ENCODE measurements at places on chromosomes 13 and 19.

DNA sequence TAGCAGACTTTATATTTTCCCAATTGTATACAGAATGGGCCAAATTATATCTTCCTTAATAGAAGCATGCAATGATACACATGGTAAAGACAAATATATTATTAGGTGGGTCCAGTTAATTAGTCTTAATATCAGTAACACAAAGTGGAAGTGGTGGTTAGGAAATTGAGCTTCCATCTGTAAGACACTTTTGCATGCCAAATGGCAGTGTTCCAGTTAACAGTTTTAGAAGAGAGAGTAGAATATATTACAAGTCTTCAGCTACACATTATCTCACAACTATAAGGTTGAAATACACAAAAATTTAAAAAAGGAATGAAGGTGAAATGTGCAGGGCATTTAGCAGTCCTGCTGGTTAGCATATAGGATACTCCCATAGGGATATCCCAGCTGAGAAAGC lies 536.5 kb downstream of the PCDH9 start:
- no peak for DNase-seq

DNA sequence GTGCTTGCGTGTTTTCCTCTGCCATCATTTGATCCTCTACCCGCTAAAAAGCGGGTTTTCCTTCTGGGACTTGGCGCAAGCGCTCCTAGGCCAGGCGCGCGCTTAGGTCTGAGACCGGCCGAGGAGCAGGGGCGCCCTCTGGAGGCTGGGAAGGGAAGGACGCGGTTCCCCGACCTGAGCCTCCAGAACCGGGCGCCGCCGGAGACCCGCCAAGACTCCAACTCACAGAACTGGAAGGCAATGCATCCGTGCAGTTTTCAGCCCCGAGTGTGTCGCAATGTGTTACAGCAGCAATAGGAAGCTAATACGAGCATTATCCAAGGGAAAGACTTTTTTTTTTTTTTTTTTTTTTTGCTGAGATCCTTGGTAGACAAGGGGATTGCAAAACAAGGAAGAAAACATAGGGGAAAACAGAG lies 190.9 kb downstream of the COL4A1 start:
- peak; percentile 61 for DNase-seq

- no peak for DNase-seq
Measured at GRCh38 chr19:12450844-12451243, 10.0 kb upstream of the ZNF443 start.

DNA sequence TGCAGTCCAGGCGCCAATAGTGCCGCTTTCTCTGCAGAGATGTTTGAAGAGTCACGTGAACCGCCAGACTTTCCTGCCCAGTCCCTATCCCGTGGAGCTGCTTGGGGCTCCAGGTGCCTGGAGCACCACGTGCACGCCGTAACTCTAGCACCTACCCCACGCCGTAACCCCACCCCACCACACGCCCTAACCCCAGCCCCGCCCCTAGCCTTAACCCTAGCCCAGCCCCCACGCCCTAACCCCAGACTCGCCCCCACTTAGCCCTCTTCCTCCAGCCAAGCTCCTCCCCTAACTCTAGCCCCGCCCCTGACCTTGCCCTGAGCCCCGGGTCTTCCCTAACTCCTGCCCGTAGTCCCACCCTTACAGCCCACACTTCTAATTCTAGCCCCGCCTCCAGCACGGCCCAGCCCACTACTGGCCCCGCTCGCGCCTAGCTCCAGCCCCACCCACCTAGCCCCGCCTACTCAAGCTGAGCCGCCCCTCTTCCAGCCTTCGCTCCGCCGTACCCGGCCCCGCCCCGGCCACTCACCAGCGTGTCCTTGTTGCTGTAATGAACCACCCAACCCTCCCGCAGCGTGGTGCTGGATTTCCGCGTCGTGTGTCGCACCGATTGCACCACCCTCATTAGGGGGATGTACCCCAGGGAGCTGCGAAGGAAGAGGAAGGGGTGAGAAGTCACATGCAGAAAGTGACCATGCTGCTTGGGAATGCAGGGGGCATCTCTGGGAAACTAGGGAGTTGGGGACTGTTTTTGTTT lies 19.5 kb downstream of the PRKD2 start:
- DNase-seq, result peak; percentile 96

- DNase-seq, result no peak
Measured at GRCh38 chr19:51530616-51531015, 854 bp downstream of the SIGLEC6 start.

DNA sequence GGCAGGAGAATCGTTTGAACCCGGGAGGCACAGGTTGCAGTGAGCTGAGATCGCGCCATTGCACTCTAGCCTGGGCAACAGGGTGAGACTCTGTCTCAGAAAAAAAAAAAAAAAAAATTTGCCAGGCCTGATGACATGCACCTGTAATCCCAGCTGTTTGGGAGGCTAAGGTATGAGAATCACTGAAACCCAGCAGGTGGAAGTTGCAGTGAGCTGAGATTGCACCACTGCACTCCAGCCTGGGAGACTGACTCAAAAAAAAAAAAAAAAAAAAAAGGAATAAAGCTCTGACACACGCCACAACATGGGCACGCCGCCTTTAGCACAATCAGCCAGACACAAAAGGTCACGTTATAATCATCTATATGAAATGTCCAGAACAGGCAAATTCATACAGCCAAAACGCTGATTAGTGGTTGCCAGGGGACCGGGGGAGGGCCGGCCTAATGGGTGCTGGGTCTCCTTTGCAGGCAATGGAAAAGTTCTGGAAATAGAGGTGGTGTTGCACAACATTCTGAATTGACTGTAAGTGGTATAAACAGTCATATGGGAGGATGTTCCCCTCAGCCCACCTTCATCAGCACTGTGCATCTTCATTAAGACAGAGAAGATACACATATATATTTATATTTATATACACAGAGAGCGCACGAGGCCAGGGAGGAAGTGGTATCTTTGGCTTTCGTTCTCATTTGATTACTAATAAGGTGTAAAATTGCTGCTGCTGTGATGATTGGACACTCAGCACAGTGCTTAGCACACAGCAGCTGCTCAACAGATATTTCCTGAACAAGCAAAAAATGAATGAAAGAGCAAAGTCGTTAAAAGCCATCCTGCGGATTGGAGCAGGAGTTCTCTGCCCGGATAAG lies 3.8 kb downstream of the HSPBP1 start:
- no peak for DNase-seq

DNA sequence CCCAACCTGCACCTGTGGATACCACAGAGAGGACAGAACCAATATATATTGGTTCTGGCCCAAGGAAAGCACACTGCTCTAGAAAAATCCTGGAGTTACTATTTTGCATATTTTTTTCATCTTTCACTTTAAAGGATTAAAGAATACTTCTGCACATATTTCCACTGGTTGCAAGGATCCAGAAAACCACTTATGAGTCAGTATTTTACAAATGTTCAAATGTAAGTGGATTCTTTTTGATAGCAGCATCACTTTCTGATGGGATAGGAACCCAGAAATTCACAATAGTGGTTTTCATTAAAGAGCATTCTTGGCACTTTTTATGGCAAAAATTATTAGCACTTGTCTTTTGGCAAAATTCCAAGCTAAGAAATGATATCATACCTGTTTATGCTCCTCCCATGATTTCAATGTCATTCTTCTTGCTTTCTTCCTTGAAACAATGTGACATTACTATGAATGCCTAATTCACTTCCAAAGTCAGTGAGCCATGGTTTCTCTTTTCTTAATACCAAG lies 38.2 kb downstream of the MZT1 start:
- DNase-seq, result no peak

GRCh38 chr13:97548138-97548537 lies 114.2 kb downstream of the RAP2A start:
- no peak for DNase-seq

- DNase-seq, result no peak
Measured at GRCh38 chr19:30861919-30862318, 487.3 kb downstream of the TSHZ3 start.

- no peak for DNase-seq
Measured at GRCh38 chr19:10991076-10991475, 30.2 kb downstream of the SMARCA4 start.

DNA sequence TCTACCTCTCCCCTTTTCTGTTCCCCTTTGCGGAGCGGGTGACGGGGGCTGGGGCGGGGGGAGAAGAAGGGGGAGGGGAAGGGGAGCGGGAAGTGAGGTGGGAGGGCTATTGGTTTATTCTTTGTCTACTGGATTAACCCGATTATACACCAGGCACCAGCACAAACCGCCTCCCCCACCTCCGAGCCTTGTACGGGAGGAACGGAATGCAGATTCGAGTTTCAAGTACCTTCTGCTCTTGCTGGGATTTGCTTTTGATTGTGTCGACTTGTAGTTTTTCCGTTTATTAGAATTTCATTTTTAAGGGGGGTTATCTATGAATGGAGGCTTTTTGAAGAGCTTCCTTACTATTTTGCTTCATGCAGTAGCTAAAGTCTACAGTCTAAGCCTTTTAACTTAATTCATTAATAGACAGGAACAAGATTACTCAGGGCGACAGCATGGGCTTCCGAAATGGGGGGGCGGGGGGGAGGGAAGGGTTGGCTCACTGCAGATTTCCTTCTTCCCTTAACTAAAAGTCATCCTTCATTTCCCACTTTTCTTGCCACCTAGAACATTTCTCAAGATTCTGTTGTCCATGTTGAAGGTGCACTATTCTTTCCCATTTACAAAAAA lies 937 bp upstream of the SPRY2 start:
- DNase-seq, result no peak

GRCh38 chr19:5547881-5548280 lies 19.9 kb downstream of the TINCR start:
- peak; percentile 73 for DNase-seq

GRCh38 chr19:18156841-18157464 lies 4.0 kb downstream of the PIK3R2 start:
- peak; percentile 81 for DNase-seq

DNA sequence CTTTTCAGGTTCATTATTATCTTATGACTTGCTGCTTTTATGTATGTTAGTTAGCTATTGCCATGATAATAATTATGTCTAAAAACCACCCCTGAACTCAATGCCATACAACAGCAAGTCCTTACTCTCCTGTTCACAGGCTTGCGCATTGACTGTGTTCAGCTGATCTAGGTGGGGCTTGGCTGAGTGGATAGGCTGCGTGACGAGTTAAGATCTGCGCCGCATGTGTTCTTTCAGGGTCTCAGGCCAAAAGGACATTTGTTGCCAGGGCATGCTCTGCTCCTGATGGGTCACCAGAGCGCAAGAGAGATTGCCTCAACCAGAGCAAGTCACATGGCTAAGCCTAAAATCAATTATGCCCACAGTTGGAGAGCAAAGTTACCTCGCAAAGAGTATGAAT lies 859 bp downstream of the ZNF568 start:
- peak; percentile 31 for DNase-seq

Measured in AG08395 (cell line).